T follicular helper cell (primary cell): ENCODE measurements at places on chromosomes 2 and 18.

DNA sequence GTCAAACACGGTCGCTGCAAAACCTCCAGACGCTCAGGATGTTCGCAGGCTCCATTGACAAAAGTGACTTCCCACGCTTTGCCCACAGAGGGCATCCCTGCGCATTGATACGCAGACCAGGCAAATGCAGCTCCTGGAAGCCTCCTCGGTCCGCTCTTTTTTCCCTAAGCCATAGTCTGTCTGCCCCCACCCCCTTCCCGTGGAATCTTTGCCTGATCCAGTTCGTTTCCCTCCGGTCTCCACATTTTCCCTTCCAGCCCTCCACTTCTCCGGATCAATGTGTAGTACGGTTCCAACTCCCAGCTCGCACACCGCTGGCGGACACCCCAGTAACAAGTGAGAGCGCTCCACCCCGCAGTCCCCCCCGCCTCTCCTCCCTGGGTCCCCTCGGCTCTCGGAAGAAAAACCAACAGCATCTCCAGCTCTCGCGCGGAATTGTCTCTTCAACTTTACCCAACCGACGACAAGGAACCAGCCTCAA lies at the start of gene DCC:
Gene DCC (plus strand): TSS at position 307 of the 481 bp plus-strand sequence. CDS start 591 bp downstream, outside the sequence.
- DNase-seq = no peak

- DNase-seq = no peak
These were observed 26.7 kb downstream of the XDH start for GRCh38 chr2:31387850-31388249.

DNA sequence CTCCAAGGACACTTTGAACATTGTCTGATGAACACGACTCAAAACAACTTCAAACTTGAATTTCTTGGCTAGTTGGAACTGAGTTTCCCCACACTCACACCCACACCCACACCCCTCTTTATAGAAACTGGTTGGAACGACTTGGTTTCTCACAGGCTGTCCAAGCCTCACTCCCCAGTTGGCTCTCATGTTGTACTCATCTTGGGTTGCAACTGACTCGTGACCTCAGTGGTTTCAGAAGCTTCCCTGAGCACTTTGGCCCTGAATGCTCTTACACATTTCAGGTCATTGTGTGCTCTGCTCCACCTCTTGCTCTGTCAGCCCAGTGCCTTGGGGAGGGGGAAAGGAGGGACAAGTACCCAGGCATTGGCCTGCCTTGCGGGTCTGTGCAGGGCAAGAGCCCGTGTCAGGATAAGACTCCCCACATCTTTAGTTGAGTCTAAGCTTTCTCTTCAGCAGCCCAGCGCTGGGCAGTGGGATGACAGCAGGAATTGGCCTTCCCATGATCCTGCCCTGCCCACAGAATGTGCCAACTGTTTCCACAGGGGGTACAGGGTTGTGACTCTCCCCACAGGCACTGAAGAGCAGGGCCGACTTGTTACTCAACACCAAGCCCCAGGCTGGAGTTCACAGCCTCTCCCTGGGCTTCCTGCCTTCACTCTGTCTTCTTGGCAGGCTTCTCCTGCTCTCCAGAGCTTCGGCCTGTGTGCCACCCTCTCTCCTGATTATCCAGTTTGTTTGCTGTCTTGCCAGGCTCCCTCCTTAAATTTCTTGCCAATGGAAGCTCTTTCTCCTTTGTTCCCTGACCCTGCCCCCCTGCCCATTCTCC lies 104.6 kb downstream of the RTN4 start:
- DNase-seq = no peak

GRCh38 chr2:19504400-19505198 lies 146.2 kb upstream of the OSR1 start:
- DNase-seq = no peak

- DNase-seq = no peak
These were observed 34.2 kb downstream of the MRPS9 start for GRCh38 chr2:105072039-105072438.

DNA sequence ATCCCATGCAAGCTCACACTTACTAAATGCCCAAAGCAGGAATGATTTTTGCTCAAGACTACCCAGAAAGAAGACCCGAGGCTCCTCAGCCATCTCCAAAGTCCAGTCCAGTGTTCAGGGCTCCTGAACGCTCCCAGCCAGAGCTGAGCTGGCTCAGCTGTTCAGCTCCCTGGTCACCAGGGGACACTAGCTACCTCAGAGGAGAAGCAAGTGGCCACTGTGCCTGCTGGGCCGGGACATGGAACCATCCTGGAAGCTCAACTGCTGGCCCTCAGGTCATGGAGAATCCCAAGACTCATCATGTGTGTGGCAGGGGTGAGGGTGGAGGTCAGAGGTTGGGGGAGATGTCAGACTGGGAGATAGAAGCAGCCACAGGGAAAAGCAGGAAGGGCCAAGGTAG lies 89.0 kb downstream of the GALNT14 start:
- DNase-seq = no peak

DNA sequence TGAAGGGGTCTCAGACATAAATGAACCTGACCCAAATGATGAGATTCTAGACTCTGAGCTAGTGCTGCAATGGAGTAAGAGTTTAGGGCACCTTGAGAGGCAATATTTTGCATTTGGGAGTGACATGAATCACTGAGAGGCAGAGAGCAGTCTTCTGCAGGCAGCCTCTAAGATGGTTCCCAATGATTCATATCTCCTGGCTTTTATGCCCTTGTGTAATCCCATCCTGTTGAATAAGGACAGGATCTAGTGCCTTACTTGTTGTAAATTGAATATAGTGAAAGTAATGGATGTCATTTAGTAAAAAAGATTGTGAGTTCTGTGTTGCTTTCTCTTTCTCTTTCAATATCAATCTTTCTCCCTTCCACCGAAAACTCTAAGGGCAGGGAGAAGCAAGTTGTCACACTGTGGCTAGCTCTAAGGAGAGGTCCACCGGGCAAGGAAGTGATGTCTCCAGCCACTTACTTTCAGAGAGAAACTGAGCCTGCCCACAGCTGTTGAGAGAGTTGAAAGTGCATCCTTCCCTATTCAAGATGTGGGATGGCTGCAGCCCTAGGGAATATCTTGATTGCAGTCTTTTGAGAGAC lies 144.7 kb downstream of the TRIB2 start:
- no peak for DNase-seq
